ENCODE measurements at places on chromosomes 3 and 15. TPM values are rescaled to one million over a fixed set of nuclear protein-coding genes. Genes with fewer than 3 reads are reported as not detected.

The GOLGA6L6 gene
- not detected for polyA plus RNA-seq

The LXN gene
- 20.1 TPM for polyA plus RNA-seq

The GOLGA8M gene
- 1.1 TPM for polyA plus RNA-seq

The TOP2B gene
- polyA plus RNA-seq = 144 TPM

The CXCR6 gene
- 0.19 TPM for polyA plus RNA-seq

GRCh38 chr15:87713475-87713879, 543.1 kb downstream of the NTRK3 start:
- DNase-seq = no peak

GRCh38 chr3:196998966-196999760, 30.5 kb downstream of the MELTF start:
- DNase-seq = no peak

Data from muscle of back (tissue), 13 donors.